Hematopoietic multipotent progenitor cell treated with erythropoietin and hydrocortisone succinate and interleukin-3 and kit ligand, for 15 days (in vitro differentiated cells): ENCODE measurements at places on chromosomes 3 and 15.

DNA sequence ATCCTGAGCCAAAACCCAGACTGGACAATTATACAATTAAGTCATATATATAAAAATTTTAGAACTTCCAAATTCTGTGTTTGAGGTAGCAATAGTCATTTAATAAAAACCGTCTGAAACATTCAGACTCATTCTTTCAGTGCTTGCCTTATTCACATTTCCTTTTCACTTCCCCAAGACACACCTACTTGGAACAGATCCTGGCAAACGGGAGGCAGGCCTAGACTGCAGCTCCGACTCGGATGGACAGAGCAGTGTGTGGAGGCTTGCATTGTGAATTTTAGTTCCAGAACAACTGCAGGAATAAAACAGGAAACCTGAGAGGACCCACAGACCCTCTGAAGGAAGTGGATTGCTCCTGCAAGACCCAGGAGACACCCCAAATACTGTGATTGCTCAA lies 341.4 kb downstream of the CNTN3 start:
- no peak for DNase-seq

GRCh38 chr3:119469418-119470189 lies 841 bp downstream of the POGLUT1 start:
- DNase-seq: no peak

DNA sequence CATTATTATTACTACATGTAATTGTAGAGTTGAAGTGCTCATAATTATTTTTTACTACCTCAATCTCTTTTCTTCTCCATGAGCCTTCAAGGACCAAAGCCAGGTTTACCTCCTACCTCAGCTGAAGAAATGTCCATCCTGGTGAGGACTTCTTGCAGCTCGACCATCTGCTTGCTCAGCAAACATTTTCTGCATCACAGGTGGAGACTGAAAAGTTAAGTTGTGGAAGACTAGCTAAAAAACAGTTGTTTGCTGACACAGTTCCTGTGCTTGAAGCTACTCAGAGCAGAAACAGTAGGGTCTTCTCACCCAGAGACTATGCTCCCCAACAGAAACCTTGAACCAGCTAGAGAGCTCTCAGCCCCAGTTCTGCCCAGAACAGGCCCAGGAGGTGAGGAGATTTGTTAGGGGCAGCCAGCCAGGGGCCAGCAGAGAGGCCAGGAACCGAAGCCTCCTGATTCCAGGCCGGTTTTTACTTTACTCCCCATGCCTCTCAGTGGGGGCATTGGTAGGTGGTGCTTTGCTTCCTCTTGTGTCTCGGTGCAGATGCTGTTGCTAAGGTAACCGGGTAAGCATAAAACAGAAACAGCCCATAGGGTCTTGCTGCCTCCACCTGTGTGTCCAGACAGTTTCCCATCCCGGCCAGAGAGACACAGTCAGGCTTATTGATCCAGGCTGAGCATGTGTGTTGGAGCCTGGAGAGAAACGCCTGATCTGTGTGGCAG lies 54.9 kb downstream of the CCNL1 start:
- DNase-seq: no peak

DNA sequence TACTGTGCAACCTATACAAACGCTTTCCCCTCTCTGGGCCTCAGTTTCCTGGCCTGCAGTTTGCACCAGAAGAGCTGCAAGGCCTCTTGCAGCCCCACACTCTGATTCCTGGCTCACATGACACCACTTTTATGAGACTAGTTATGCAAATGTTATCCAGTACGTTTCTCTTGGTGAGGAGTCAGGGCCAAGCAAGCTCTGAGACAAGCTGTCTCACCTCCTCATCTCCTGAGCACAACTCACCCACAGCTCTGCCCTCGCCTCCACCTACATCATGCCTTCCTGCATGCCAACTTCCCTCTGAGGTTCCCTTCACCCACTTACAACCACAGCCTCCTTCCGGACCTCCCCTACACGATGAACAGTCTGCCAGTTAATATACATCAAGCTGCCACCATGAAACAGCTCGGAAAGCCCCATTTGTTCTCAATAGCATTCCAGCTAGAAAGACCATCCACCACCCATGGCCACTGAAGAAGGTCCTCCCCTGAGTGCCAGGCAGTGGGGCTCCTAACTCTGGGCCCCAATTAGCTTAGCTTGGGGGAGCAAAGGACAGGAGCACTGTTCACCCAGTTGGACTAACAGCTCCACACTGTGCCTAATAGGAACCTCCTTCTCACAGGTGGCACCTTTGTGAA lies 25.0 kb downstream of the CRYGS start:
- DNase-seq: no peak

GRCh38 chr15:27573805-27574485 lies 525.2 kb downstream of the OCA2 start:
- DNase-seq: no peak

DNA sequence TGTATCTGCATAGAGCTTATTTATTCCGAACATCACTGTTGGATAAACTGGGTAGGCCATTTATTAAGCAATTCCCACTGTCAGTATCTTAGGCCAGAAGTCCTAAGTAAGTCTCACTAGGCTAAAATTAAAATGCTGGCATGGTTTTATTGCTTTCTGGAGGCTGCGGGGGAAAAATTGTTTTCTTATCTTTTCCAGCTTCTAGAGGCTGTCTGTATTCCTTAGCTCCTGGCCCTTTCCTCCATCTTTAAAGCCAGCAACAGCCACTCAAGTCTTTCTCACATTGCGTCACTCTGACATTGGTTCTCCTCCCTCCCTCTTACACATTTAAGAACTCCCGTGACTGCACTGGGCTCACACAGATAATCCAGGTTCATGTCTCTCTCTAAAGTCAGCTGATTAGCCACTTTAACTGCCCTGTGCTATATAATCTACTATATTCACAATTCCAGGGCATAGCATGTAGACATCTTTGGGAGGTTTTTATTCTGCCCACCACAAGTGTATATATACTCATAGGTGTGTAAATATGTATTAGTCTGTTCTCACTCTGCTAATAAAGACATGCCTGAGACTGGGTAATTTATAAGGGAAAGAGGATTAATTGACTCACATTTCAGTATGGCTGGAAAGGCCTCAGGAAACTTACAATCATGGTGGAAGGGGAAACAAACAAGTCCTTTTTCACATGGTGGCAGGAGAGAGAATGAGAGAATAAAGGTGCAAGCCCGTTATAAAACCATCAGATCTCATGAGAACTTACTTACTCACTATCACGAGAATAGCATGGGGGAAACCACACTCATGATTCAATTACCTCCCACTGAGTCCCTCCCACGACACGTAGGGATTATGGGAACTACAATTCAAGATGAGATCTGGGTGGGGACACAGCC lies 113.5 kb upstream of the SLC7A14 start:
- no peak for DNase-seq
